Testis (tissue), 5 donors: ENCODE measurements at places on chromosomes 1 and 21. TPM values are rescaled to one million over a fixed set of nuclear protein-coding genes. Genes with fewer than 3 reads are reported as not detected.

GRCh38 chr21:21286170-21286798, 288.1 kb downstream of the NCAM2 start:
- no peaks in the 10 kb centered on the region for H3K36me3 ChIP-seq
- H3K4me3 ChIP-seq = no peak overlapping the region
- H3K4me1 ChIP-seq = no peaks in the 10 kb centered on the region
- no peak overlapping the region for H3K27ac ChIP-seq
- H3K27me3 ChIP-seq = no peaks in the 10 kb centered on the region
- DNase-seq = no peak

DNA sequence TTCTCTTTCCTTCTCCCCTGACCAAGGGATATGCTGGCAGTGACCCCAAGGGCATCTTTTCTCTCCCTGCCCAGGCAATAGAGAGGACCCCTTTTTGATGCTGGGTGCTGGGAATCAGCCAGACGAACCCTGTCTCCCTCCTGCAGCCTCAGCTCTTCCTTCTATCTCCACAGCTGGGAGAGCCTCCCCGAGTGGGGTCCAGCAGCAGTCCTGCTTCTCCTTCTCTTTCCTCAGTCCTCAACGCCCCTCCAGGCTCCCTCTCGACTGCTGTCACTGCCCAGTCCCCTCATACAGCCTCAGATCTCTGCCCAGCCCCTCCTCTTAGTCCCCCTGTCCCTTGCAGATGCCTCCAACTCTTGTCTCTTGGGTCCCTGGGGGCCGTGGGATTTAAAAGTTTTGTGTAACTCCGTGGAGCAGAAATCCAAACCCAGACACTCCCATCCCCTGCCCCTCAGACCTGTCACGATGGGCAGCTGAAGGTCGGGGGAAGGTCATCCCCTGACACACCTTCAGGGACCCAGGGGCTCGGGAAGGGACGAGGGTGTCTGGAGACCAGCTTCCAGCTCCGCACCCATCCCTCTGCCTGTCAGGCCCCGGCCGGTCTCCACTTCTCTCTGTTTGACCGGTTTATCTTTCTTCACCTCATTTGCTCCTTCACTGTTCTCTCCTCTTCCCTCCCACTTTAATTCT, 5.8 kb upstream of the ETV3L start:
- no peak overlapping the region for H3K4me3 ChIP-seq
- no peak overlapping the region for H3K27ac ChIP-seq
- H3K36me3 ChIP-seq = no peaks in the 10 kb centered on the region
- H3K4me1 ChIP-seq = no peaks in the 10 kb centered on the region
- no peak for DNase-seq

GRCh38 chr1:19495799-19496526, 10.6 kb upstream of the CAPZB start:
- H3K4me3 ChIP-seq = no peak overlapping the region
- no peak for DNase-seq
- H3K36me3 ChIP-seq = no peaks in the 10 kb centered on the region

- H3K36me3 ChIP-seq = no peaks in the 10 kb centered on the region
- peak overlapping the region; percentile 98 for H3K27ac ChIP-seq
- peaks cover 11% of the 10 kb centered on the region for H3K4me1 ChIP-seq
- H3K4me3 ChIP-seq = peak overlapping the region; percentile 80
- H3K27me3 ChIP-seq = no peaks in the 10 kb centered on the region
Observed at GRCh38 chr1:43648876-43649477, 972 bp upstream of the KDM4A start.

GRCh38 chr1:197786280-197786679, 11.0 kb upstream of the DENND1B start:
- H3K36me3 ChIP-seq = no peaks in the 10 kb centered on the region
- no peaks in the 10 kb centered on the region for H3K27me3 ChIP-seq
- no peak overlapping the region for H3K27ac ChIP-seq
- H3K4me1 ChIP-seq = no peaks in the 10 kb centered on the region
- no peak for DNase-seq

DNA sequence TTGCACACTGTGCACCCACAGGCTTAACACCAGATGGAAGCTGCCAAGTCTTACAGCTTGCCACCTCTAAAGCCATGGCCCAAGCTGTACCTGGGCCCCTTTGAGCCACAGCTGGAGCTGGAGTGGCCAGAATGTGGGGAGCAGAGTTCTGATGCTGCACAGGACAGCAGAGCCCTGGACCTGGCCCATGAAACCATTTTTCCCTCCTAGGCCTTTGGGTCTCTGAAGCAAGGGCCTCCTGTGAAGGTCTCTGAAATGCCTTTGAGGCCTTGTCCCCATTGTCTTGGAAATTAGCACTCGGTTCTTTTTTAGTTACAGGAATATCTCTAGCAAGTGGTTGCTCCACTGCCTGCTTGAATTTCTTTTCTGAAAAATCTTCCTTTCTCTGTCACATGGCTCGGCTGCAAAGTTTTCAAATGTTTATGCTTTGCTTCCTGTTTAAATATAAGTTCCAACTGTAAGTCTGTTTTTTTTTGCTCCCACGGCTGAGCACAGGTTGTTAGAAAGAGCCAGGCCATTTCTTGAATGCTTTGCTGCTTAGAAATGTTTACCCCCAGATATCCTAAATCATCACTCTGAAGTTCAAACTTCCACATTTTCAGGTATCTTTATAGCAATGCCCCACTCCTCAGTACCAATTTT, 156.8 kb upstream of the GORAB start:
- no peak overlapping the region for H3K4me3 ChIP-seq
- no peaks in the 10 kb centered on the region for H3K27me3 ChIP-seq
- DNase-seq = no peak
- no peak overlapping the region for H3K27ac ChIP-seq
- H3K36me3 ChIP-seq = no peaks in the 10 kb centered on the region
- no peaks in the 10 kb centered on the region for H3K4me1 ChIP-seq

DNA sequence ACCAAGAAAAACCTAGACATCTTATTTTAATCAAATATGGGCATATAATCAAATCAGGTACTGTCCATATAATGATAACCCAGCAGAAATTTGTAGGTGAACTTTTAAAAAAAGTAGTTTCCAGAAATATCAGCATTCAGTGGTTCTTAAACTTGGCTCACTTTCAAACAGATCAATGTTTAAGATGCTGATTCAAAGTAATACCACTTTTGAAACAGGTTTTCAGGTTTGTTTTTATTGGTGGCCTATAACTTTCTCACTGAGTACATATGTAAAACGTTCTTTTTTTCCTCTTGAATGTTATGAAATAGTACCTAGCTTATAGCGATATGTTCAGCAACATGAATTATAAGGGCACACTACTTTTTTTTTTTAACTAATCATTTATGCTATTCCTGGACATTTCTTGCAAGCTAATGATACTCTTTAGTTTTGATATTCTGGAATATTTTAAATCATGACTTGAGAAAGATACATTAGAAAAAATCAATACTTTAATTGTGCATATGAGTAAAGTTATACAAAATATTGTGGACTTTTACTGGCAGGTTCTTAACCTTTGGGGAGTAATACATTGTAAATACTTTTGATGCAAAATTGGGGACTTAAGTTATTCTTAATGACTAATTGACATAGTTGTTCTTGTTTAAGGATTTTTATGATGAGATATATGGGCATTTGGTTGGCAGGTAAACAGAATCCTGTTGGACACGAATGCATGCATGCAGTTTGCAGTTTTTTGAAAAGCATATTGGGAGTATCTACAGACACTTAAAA, 3.0 kb downstream of the NFIA start:
- no peaks in the 10 kb centered on the region for H3K36me3 ChIP-seq
- no peak for DNase-seq
- peak overlapping the region; percentile 97 for H3K27ac ChIP-seq
- H3K27me3 ChIP-seq = no peaks in the 10 kb centered on the region
- H3K4me3 ChIP-seq = peak overlapping the region; percentile 82
- H3K4me1 ChIP-seq = peaks cover 20% of the 10 kb centered on the region

DNA sequence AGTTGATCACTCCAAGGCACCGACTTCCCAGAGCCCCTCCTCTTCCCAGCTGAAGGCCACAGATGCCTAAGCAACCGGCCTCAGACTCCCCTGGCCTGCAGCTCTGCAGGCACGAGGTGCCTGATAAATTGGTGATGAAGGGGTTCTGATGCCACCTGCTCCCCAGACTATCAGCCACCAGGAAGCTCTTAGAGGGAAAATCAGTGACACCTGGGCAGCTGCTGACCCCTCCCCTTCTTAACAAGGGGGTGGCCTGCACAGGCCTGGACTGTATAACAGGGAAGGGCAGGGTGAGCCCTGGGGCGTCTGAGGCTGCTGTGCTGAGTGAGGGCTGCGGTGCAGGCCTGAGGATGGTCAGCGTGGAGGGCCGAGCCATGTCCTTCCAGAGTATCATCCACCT, at the start of gene PADI6:
Gene PADI6 (plus strand): TSS at position 301 of the 400 bp plus-strand sequence. CDS start 50 bp downstream, at position 351.
- H3K4me1 ChIP-seq = no peaks in the 10 kb centered on the region
- H3K36me3 ChIP-seq = no peaks in the 10 kb centered on the region
- H3K4me3 ChIP-seq = no peak within 1 kb of the TSS

DNA sequence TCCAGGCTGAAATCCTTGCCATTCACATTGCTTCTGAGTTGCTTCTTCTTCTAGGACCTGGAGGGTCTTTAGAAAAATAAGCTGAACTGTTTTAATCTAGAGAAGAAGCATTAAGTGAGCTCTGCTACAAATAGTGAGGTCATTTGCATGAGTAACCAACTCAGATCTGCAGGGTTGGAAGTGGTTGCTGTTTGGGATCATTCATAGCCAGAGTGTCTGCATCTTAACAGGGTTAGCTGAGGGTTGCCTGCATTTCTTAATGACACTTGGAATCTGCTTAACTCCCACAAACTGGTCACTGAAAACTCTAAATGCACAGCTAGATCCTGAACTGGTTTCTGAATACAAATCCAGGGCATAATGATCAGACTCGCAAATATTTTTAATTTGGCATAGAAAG, 9.9 kb downstream of the CNIH3 start:
- no peaks in the 10 kb centered on the region for H3K4me1 ChIP-seq
- H3K36me3 ChIP-seq = no peaks in the 10 kb centered on the region
- no peaks in the 10 kb centered on the region for H3K27me3 ChIP-seq
- DNase-seq = no peak

GRCh38 chr1:95094923-95095322, 22.2 kb upstream of the ALG14 start:
- DNase-seq = no peak
- H3K27me3 ChIP-seq = no peaks in the 10 kb centered on the region
- H3K4me1 ChIP-seq = no peaks in the 10 kb centered on the region
- no peaks in the 10 kb centered on the region for H3K36me3 ChIP-seq

RGL1 gene
- 58.2 TPM for total RNA-seq

CD34 gene
- total RNA-seq = 32.5 TPM

KRTAP21-2 gene
- not detected for total RNA-seq

GOLT1A gene
- total RNA-seq = 2.2 TPM

FAM43B gene
- total RNA-seq = 1.1 TPM

HLX gene
- total RNA-seq = 3.5 TPM

OR2L5 gene
- 0.55 TPM for total RNA-seq

DNAH14 gene
- total RNA-seq = 82.1 TPM

DDI2 gene
- total RNA-seq = 45.2 TPM

CFAP74 gene
- total RNA-seq = 25.5 TPM

S100A7 gene
- total RNA-seq = not detected
